ENCODE measurements at places on chromosomes 12 and 14. TPM values are rescaled to one million over a fixed set of nuclear protein-coding genes. Genes with fewer than 3 reads are reported as not detected.
A peak's percentile ranks its signal among the peaks of the same experiment; 100 is the strongest.

DNA sequence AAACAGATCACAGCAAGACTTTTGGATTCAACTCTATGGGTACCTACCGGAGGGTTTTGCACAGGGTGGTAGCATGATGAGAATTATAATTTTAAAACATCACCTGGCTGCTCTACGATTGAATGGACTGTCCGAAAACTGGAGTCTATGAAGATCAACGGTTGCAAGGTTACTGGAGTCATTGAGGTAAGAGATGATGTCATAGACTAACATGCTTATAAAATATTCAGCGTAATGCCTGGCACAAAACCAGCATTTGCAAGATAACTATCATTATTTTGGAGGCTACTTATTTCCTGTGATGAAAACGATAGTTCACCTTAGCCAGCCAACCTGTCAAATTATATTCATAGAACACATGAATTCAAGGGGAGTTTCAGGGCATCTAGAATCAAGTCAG lies 580.6 kb upstream of the TBX3 start:
- no peak for DNase-seq

DNA sequence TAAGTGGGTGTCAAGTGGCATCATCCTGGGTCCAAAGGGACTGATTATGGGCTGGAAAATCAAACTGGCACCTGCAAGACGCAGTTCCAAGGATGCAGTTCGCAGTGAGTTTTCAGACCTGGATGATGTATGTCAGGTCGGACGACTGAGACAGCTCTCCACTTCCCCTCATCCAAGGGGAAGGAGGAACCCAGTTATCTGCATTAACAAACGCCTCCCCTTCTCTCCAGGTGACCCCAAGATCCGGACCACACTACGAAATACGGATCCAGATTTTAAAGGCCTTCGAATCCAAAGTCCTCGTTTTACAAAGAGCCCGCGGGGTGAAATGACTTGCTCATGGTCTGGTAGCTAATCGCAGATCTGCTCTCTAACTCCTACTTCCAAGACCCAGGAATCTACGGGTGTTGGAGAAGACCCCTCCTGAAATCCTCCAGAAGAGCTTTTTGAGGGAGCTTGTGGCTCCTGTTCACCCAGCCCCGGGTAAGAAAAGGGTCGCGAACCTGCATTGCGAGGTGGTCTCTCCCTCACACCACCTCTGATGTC lies 460 bp upstream of the SYNE2 start:
- no peak for DNase-seq

DNA sequence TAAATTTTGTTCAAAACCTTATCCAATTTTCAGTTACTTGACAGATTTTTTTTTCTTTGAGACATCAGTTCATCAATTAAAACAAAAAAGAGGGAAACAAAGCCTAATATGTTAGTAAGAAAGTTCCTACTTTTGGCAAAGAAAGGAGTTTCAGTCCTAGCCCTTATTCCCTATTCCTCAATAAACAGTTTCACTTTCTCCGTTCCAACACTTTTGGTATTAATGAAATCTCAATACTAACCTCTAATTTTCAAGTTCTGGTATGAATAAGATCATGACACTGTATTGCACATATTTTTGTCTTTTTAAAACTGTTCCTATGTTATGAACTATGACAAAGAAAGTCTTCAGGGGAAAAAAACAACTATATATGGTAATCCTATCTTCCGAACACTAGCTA lies 48.4 kb downstream of the RPS6KA5 start:
- DNase-seq, result no peak

DNA sequence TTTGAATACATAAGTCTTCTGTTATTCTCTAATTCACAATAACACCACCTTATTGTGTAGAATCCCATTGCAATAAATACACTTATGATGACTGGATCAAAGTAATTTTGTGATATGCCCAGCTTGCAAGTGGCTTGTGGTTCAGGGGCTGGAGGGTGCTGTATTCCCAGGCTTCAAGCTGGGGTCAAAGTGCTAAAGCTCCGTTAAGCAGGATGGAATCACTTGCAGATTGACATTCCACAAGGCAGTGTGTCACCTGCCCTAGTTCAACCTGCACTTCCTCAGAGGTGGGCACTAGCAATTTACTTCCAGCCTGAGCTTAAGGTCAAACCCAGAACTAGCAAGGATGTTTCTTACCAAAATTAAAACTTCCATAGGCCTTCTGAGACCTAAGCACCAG lies 166.6 kb downstream of the SSPN start:
- no peak for DNase-seq

The MAGOHB gene
- total RNA-seq, result 40.3 TPM

The FAM161B gene
- total RNA-seq, result 4.2 TPM

DNA sequence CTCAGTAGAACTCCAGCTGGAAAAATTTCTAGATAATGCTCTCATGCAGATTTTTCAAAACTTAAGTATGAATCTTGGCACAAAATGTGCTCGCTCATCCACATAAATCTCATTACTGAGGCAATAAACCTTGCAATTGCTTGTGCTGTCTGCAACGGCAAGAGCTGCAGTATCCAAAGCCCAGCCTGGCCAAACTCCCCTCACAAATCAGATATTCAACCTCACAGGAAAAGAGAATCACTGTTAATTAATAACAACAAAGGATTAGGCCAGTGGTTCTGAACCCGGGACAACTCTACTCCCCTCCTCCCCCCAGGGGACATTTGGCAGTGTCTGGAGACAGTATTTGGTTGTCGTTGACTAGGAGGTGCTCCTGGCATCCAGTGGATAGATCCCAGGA lies 19.2 kb upstream of the CORO1C start:
- DNase-seq, result no peak

The TRMT5 gene
- 15.4 TPM for total RNA-seq

GRCh38 chr14:60276347-60276746 lies 27.3 kb downstream of the PPM1A start:
- DNase-seq, result no peak

The OAS2 gene
- 0.28 TPM for total RNA-seq

- no peak for DNase-seq
Measured at GRCh38 chr14:31194095-31194494, 13.5 kb downstream of the HECTD1 start.

GRCh38 chr12:52041695-52042123 lies 9.5 kb upstream of the NR4A1 start:
- peak; percentile 51 for DNase-seq

- DNase-seq, result no peak
Measured at GRCh38 chr14:92624764-92625163, 111.2 kb downstream of the RIN3 start.

DNA sequence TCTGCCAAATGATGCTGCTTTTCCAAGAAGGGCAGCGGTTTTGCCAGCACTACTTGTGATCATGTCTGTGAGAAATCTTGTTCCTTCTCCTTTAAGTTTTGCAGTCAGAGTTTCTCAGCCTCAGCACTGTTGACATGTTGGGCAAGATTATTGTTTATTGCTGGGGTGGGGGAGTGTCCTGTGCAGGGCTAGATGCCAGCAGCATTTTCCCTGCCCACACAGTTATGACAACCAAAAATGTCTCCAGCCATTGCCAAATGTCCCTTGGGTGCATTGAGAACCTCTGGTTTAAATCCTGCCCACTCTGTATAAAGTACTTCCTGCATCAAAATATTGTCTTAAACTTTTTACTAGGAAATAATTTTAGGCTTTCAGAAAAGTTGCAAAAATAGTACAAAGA lies 20.0 kb downstream of the TMEM132C start:
- no peak for DNase-seq

GRCh38 chr14:53692885-53693284 lies 263.7 kb downstream of the BMP4 start:
- DNase-seq, result no peak

The OVCH1 gene
- total RNA-seq, result not detected

- no peak for DNase-seq
Measured at GRCh38 chr14:96783915-96784224, 13.3 kb upstream of the VRK1 start.

The TAS2R50 gene
- total RNA-seq, result not detected

- peak; percentile 17 for DNase-seq
Measured at GRCh38 chr14:69610874-69611171, 573 bp upstream of the SUSD6 start.

GRCh38 chr14:29144621-29145020 lies 378.0 kb downstream of the FOXG1 start:
- peak; percentile 90 for DNase-seq

The APOLD1 gene
- 6.6 TPM for total RNA-seq

GRCh38 chr14:73997944-73998447 lies 21.1 kb downstream of the ENTPD5 start:
- no peak for DNase-seq

DNA sequence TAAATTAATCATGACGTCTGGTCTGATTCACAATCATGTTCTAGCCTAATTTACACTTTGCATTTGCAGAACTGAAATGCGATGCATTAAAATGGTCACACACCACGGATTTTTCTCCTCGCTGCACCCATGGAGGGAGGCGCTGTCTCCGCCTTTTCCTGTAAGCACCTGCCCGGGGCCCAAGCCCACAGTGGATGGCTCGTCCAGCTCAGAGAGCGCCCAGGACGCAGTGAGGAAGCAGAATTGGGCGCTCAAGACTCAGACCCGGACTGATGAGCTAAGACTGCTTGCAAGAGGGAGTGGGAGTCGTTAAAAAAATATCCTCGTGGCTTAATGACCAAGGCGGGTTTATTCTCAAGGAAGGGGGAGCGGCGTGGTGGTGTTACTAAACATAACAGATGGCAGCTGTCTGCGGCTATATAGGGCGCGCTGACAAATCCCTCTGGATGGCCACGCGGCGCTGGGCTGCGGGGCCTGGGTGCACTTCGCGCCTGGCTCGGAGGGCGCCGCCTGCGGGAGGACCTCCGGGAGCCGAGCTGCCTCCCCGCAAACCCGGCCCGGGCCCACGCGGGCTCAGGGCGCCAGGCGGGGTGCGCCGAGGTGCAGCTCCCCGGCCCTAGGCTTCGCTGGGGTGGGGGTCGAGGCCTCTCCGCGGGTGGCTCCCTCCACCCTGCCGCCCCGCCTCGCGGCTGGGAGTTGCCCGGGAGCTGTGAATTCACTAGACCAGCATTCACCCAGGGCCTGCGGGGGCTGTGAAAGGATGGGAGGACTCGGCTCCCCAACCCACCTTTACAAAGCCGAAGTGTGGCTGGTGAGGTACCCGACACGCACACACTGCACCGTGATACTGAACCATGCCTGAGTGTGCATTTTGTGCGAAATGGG lies 78.7 kb downstream of the PPM1A start:
- no peak for DNase-seq

DNA sequence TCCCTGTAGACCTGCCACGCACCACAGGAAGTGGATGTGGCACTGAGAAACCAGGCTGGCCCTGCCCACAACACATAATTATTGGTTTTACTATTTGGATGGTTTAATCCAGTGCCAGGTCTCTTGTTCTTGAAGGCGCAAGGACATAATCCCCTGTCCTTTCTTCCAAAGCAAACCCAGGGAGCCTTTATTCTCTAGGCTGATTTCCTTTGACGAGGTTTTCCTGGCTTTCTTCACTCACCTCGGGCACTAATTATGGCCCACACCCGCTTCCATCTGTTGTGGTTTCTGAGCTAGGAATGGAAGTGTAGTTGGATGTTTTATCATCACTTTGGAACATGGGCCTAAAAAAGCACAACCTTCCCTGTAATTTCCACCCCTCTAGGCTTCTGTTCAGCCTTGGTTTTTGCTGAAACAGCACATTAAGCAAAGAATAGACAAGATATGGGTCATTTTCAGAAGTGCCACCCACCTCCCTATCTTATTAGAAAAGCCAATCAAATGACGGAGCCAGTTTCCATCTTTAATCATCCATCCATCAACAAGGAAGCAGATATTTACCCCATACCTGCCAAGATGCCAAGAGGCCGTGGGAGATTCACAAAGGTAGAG lies 73.9 kb downstream of the PPP1R36 start:
- no peak for DNase-seq

DNA sequence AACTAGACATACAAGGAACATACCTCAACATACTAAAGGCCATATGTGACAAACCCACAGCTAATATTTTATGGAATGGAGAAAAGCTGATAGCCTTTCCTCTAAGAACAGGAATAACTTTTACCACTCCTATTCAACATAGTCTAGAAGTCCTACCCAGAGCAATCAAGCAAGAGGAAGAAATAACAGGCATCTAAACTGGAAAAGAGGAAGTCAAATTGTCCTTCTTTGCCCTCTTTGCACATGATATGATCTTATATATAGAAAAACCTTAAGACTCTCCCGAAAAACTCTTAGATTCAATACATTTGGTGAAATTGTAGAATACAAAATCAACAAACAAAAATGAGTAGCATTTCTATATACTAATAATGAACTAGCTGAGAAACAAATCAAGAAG lies 110.0 kb downstream of the ATP23 start:
- no peak for DNase-seq

- DNase-seq, result peak; percentile 98
Measured at GRCh38 chr12:751999-752694, at the start of gene WNK1. Gene WNK1, plus strand, starts transcription at chr12:752579. Its CDS starts 987 bp downstream, at chr12:753566.

GRCh38 chr14:23443881-23444280 lies 8.4 kb upstream of the MYH7 start:
- DNase-seq, result no peak

The RNASE4 gene
- total RNA-seq, result 5.3 TPM

The CRACR2A gene
- total RNA-seq, result not detected

The GDF3 gene
- total RNA-seq, result not detected

- no peak for DNase-seq
Measured at GRCh38 chr12:103501447-103501846, 5.7 kb upstream of the C12orf42 start.

GRCh38 chr14:72535485-72535884 lies 358.4 kb downstream of the DPF3 start:
- no peak for DNase-seq

The KNTC1 gene
- 18.0 TPM for total RNA-seq

DNA sequence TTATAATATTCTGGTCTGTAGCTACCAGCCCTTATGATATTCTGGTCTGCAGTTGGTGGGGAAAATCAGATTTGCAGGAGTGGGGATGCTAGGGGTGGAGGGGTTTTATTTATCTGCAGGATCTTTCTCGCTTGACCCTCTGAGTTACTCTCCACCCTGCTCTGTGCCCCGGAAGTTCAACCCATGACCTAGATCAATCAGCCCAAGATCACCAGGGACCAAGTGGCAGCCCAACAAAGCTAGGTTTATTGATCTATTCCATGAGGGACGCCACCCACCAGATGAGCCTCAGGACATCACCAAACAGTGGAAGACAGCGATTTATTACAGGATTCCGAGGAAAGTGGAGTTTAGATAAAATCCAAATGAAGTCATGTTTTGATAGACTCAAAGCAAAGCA lies 25.8 kb upstream of the C12orf76 start:
- no peak for DNase-seq

DNA sequence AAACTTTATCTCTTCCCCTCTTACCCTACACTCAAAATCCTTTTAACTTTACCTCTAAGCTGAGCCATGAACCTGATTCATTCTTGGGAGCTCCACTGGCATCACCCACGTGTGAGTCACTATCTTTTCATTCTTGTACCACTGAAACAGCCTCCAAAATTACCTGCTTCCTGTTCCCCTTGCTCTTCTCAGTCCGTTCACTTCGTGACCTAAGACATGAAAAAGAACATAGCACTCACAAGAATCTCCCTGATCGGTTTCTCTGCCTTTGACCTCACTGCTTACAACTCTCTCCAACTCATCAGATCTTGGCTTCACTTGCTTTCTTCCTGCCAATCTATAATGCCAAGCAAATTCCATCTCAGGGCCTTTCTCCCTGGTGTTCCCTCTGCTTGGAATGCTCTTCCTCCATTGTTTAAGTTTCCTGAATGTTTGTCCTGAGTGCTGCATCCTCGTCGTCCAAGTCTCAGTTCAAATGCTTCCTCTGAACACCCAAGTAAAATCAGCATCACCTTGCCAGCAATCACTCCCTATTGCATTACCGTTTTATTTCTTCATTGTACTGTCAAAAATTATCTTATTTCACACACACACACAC lies 9.2 kb downstream of the GLIPR1 start:
- DNase-seq, result peak; percentile 69

The MAP1LC3B2 gene
- total RNA-seq, result 3.7 TPM

The THTPA gene
- 13.0 TPM for total RNA-seq
